ENCODE measurements at places on chromosomes 2 and 18. TPM values are rescaled to one million over a fixed set of nuclear protein-coding genes. Genes with fewer than 3 reads are reported as not detected.

TYW5 gene
- 14.1 TPM for total RNA-seq

PUM2 gene
- total RNA-seq: 61.2 TPM

LYG1 gene
- 0.78 TPM for total RNA-seq

MC2R gene
- not detected for total RNA-seq

CXCR1 gene
- not detected for total RNA-seq

CDK15 gene
- not detected for total RNA-seq

UGT1A10 gene
- not detected for total RNA-seq

SLC4A3 gene
- 6.9 TPM for total RNA-seq

C2orf81 gene
- total RNA-seq: 0.85 TPM
